GM12891 (cell line): ENCODE measurements at places on chromosomes 2 and 18.

DNA sequence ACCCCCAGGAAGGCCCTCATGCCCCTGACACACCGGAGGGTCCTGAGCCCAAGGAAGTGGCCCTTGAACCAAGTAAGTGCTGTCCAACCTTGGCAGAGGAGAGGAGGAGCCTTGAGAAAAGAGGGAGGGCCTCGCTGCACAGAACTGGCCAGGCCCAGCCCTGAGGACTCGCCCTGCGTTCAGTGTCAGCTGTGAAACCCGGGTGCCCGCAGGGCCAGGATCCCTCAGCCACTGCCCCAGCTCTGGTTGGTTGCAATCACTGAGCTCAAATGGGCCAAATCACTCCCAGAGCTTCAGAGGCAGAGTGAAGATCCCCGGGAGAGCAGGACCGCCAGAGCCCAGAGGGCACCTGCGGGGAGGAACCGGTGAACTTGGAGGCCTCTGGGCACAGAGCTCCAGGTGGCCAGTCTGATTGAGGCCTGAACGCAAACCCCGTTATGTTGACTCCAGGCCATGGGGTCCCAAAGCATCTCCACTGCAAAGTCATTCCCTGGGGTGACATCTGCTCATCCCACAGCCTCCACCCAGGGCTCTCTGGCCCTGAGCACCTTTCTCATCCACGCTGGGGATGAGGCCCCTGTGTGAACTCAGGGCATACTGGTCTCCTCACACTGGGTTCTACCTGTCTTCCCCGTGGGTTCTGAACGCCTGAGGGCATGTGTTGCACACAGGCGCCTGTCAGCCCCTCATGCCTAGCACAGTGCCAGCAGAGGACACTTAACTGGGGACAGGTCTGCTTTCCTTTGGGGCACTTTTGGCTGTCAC, 11.9 kb downstream of the GBX2 start:
- no peak for DNase-seq

- DNase-seq, result no peak
Measured at GRCh38 chr2:101179982-101180381, 28.8 kb upstream of the TBC1D8 start.

GRCh38 chr2:12806549-12807242, 90.0 kb downstream of the TRIB2 start:
- no peak for DNase-seq

DNA sequence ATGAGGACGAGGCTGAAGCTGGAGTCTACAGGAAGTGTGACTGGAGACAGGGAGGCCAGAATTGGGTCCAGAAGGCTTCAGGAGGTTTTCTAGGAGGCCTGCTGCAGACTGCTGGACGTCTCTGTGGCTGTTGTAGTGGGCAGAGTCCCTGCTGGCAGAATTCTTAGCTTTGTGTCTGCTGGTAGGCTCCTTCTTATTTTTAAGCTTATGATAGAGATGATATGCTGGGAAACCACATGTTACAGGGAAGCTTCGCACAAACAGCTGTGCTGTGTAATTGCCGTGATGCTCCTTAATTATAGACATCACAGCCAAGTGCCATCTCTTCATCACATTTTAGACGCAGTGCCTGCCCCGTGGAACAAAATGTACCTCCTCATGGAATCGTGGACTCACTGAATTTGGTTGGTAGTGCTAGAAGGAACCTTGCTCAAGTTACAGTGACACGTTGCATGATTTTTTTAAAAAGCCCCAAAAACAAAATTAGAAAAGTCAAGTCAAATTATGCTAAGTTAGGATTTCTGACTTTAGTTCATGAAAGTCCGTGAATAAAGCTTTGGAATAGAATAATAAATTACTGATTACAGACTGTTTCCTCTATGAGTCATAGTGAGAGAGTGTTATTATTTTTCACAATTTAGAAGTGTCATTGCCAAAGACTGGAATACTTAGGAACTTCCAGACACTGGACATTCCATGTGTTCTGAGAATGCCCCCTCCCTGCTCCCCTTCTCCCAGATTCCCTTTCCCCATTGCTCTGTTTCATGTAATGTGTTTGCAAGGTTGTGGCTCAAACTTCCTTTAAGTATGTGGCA, 144.1 kb downstream of the FHOD3 start:
- DNase-seq, result no peak

DNA sequence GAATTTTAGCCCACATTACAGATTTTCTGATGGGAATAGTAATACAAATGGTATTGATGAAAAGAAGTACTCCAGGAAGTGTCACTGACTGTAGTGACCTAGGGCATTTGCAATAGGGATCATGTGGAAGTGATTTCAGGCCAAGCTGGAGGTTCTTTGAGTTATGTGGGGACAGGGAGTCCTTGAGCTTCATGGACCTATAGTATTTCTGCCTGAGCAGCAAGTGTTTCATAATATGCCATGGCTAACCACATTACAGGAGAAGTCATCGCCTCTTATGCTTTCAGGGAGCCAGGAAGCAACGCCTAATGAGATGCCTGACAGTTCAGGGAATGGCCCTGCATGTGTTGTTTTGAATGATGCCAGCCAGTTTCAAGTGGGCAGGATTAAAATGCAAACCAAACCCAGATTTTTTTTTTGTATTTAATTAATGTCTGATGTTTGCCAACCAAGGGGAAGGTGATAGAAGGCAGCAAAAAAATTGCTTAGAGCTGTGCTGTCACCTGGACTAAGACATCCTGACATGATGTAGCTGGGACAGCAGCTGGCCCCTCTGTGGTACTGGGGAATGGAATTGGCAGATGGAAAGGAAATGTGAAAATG, 109.5 kb downstream of the RAPGEF4 start:
- DNase-seq, result no peak

GRCh38 chr2:7027411-7027810, 110.2 kb downstream of the RNF144A start:
- DNase-seq, result no peak

DNA sequence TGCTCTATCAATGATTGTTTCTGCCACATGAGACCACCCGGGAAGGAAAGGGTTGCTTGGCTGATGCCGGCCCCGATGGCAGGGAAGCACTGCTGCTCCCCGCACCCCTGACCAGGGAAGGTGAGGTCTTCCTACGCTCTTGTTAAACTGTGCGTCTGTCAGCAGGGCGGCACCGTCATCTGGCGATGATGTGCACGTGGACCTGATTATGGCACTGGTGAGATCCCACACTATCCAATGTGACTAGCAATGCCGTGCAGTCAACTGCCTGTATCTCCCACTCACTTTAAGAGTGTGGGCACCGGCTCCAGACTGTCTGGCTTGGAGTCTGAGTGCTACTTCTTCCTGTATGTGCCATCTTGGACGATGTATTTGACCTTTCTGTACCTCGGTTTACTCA, 209.2 kb downstream of the MYT1L start:
- DNase-seq, result no peak

DNA sequence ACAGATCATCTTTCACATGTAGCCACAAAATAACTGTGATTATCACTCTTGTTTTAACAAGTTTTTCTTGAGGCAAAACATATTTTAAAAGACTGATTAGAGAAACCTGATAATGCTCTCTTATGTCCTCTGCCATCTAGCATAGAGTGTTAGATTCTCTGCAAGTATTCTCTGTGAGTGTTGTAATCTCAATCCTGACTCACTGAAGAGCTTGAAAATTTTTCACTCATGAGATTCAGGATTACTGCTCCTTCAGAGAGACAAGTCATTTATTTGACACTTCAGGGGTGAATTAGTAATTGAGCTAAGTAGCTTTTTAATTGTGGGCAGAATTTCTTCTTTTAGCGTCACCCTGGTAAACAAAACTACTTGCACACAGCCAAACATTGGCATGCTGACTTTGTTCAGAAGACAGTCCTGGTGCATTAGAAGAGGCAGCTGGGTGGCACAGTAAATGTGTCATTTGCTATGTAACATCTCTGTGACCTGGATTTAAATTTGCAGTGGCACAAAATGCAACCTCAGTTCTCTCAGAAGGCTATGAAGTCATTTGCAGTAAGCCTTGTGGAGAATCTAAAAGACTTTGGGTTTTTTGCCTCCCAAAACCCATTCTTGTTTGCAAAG, 172.9 kb downstream of the LRP1B start:
- DNase-seq, result no peak

- DNase-seq, result no peak
Measured at GRCh38 chr2:69561101-69561500, 82.4 kb downstream of the AAK1 start.

DNA sequence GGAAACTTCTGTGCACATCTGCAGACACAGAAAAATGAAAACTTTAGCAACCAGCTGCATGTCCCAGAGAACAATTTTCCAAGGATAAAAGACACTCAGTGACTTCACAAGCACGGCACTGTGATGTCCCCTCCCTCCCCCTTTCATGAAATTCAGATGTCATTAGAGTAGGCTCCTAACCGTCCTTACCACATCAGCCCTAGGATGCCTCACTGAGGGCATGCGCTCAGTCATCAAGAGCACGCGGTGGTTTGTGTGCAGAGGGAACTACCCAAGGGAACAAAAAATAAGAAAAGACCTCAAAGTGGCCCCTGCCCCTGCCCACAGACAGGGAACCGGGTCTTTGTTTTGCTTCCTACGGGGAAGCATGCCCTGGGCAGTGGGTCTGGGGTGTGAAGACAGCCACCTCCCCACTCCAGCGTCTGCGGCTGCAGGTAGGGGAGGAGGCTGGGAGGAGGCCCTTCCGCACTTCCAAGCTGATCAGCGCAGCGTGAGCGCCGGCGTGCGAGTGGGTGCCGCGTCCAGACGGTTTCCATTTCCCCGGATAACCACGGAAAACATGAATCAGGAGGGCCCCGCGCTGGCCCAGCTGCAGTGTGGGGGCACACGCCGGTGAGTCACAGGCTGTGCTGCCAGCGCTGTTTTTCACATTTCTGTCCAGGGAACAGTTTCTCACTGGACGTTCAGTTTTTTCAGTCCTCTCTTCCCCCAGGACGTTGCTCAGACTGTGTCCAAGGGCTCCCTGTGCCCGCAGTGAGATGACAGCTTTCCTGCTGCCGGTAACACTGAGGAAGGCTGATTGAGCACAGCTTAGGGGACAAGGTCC, 70.6 kb downstream of the COPS8 start:
- no peak for DNase-seq
